ENCODE measurements at places on chromosomes 1 and 21.

DNA sequence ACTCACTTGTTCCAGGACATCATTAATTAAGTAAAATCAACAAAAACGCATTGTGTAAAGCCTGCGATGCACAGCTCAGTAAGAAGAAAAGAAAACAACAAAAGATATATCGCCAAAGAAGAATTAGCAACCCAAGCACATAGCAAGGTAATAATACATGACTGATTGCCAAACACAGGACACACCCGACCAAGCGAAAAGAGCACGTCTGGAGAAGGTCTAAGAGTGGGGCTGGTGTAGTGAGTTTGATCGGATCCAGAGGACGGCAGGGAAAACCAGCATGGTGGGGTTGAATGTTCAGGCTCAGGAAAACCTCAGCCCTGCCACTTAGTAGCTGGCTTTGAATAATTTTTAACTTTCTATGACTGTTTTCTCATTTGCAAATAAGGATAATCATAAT lies 69.8 kb downstream of the JAK1 start:
- DNase-seq: no peak

- DNase-seq: no peak
These were observed 46.1 kb upstream of the MTF2 start for GRCh38 chr1:93033029-93033428.

DNA sequence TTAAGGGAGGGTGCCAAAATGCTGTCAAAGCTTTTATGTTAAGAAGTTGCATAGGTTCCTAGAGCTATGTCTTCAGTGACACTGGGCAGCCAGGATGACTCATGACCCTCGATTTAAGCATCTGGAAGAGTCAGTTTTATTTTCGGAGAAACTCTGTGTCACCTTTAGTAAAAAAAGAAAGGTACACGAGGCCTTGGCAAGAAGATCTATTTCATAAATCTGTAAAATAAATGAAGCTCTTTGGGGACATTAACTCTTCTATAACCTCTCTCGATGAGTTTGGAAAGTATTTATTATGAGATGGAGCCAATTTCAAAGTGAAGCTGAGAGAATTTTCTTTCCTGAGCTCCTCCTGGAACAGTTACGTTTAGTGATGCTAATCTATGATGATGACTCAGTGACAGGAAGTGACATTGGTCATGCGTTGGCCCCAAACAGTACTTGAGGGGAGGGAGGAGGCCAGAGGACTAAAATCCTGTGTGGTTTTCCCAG lies 156.5 kb downstream of the HLX start:
- peak; percentile 84 for DNase-seq

DNA sequence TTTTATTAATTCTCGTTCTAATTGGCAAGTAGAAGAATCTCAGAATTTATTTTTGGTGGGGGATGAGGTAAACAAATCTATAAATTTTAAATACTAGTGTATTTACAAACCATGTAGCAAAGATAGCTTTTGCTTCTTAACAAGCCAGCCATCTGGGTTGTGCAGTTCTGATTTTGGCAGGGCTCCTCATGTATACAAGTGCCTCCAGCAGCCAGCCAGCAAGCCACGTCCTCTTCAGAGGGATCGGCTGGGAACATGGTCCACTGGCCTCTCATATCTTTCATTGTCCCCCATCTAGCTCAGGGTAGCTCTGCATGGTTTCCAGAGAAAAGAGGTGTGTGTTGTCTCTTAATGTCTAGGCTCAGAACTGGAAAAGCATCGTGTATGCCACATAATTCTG lies 659.1 kb downstream of the MRPL39 start:
- DNase-seq: no peak

DNA sequence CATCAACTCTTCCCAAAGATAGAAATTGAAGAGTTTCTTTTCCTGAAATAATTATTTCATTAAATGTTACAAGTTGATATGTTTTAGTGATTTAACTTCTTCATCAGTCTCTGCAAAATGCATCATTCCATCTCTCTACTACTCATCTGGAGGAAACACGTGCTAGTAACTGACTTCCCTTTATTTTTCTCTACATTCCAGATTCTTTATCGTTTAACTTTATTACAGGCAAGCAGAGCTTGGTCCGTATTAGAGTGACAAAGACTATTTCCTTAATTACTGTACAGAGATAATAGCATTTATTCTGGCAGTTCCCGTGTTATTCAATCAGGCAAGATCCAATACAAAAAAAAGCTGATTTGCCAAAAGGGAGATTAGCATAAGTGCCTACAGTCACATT lies 88.6 kb downstream of the TM2D1 start:
- DNase-seq: peak; percentile 70

DNA sequence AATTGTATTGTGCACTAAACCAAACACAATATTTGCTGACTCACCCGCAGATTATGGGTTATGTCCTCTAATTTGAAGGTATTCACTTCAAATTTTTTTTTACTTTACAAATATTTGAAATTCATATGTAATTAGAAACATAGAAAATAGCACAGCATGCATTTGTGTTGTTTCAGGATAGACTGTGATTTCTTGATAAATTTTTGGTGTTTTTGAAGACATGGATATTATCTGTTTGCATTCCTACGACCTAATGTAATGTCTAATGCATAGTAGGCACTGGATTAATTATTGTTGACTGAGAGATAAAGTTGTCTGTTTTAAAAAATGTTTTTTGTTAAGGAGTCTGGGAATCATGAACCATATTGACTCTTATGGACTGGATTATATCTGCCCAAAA lies 850.2 kb downstream of the BRINP3 start:
- DNase-seq: no peak

DNA sequence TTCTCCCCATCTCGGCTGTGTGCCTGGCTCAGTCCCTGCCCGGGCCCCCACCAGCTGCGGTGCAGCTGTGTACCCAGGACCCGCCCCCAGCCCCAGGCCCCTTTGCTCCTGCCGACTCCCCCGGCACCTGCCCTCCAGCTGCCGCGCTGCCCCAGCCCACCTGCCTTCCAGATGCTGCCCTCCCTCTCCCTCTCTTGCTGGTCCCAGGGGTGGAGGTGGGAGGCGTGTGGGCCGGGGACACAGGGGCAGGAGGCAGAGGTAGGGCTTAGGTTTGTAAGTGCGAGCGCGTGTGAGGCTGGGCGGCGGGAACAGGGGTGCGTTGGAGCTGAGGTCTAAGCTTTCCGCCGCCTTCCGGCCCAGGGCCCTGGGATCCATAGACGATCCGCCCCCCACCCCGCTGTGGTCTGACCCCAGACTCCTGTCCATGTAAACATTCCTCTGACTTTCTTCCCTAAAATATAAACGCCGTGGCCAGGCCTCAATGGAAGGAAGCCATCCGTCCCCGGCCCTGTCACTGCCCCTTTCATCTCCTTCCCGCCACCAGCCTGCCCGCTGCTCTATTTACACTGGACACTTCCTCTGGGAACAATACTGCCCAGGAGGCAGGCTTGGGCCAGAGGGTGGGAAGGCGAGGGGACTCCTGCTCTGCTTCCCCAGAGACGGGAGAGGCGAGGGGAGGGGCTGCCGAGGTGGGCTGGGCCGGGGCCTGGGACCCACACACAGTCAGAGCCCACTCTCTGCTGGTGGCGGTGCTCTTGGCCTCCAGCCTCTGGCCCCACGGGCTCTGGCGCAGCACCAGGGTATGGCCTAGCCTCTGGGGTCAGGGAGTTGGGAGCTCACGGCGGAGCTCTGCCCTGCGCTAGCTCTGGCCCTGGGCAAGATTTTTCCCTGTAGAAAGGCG lies 128.3 kb downstream of the CASZ1 start:
- peak; percentile 41 for DNase-seq

GRCh38 chr1:1683104-1683905 lies 9.3 kb downstream of the SLC35E2B start:
- no peak for DNase-seq

GRCh38 chr1:119911775-119912174 lies 15.5 kb upstream of the ADAM30 start:
- DNase-seq: no peak

GRCh38 chr21:20999659-21000058 lies 1.4 kb downstream of the NCAM2 start:
- DNase-seq: peak; percentile 46

- peak; percentile 59 for DNase-seq
These were observed 52.6 kb downstream of the PCNX2 start for GRCh38 chr1:233242827-233243483.

DNA sequence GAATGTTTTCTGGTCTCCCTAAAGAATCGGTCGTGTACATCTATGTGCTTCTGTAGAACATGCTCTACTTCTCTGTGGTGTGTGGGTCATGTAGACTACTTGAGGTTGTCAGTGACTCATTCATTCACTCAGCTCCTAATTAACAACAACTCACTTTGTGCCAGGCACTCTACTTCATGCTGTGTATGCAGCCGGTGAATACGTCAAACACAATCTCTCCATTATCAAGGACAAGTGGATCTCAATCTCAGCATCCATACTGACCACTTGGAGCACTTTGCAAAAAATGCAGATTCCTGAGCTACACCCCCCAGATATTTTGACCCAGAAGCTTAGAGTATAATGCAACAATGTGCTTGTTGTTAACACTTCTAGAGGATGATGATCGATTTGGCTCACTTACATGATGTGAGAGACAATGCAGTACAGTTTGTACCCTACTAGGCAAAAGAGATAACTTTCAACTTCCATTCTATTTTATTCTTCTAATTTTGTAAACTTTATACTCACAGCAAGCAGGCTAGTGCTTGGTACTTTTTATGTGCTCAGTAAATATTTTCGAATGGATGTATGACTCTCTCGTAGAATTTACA lies 508.6 kb upstream of the ADAMTS5 start:
- no peak for DNase-seq

GRCh38 chr1:181497870-181498269 lies 14.6 kb downstream of the CACNA1E start:
- DNase-seq: no peak

DNA sequence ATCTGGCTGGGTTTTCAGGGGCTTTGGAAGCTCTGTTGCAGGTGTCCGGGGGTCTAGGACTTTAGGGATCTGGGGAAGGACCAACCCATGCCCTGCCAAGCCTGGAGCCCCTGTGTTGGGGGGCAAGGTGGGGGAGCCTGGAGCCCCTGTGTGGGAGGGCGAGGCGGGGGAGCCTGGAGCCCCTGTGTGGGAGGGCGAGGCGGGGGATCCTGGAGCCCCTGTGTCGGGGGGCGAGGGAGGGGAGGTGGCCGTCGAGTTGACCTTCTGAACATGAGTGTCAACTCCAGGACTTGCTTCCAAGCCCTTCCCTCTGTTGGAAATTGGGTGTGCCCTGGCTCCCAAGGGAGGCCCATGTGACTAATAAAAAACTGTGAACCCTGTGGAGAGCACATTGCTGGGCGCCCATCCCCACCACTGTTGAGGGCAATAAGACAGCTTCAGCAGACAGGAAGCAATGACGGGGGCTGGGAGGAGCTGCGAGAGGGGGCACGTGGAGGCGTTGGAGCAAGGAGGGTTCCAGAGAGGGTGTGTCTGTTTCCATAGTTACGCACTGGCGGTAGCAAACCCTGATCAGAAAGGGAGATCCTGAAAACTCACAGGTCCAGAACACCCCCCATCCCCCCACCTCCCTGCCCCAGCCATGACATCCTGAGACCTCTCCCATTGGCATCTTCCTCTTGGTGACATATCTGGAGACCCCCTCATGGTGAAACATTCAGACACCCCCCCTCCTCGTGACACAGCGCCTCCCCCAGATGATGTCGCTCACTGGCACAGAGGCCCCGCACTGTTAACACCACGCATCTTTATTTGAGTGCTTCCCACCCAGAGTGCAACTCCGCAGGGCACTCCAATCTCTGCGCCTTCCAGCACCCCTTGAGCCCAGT lies 8.4 kb downstream of the MYBPH start:
- DNase-seq: no peak
